ENCODE measurements at places on chromosomes 7 and 10. TPM values are rescaled to one million over a fixed set of nuclear protein-coding genes. Genes with fewer than 3 reads are reported as not detected.

TYSND1 gene
- 7.4 TPM for total RNA-seq

EGFR gene
- 75.2 TPM for total RNA-seq

COL13A1 gene
- total RNA-seq: 14.8 TPM

OIT3 gene
- total RNA-seq: 0.13 TPM

METTL27 gene
- total RNA-seq: 2.5 TPM

SLC35G1 gene
- total RNA-seq: 3.0 TPM

PLAC9 gene
- total RNA-seq: 73.6 TPM

SPDYE11 gene
- total RNA-seq: not detected

STEAP1 gene
- total RNA-seq: 73.1 TPM
